Midbrain (tissue), 1 donor: ENCODE measurements at places on chromosomes 1 and 21.

- peak; percentile 60 for DNase-seq
These were observed 39.8 kb upstream of the ZC3H12A start for GRCh38 chr1:37434292-37435225.

- DNase-seq: no peak
These were observed 39.3 kb upstream of the LRRC7 start for GRCh38 chr1:69528376-69528775.

- no peak for DNase-seq
These were observed 204.1 kb upstream of the PTGFR start for GRCh38 chr1:78286686-78287085.

- no peak for DNase-seq
These were observed 25.7 kb downstream of the CRYAA start for GRCh38 chr21:43194303-43195120.

DNA sequence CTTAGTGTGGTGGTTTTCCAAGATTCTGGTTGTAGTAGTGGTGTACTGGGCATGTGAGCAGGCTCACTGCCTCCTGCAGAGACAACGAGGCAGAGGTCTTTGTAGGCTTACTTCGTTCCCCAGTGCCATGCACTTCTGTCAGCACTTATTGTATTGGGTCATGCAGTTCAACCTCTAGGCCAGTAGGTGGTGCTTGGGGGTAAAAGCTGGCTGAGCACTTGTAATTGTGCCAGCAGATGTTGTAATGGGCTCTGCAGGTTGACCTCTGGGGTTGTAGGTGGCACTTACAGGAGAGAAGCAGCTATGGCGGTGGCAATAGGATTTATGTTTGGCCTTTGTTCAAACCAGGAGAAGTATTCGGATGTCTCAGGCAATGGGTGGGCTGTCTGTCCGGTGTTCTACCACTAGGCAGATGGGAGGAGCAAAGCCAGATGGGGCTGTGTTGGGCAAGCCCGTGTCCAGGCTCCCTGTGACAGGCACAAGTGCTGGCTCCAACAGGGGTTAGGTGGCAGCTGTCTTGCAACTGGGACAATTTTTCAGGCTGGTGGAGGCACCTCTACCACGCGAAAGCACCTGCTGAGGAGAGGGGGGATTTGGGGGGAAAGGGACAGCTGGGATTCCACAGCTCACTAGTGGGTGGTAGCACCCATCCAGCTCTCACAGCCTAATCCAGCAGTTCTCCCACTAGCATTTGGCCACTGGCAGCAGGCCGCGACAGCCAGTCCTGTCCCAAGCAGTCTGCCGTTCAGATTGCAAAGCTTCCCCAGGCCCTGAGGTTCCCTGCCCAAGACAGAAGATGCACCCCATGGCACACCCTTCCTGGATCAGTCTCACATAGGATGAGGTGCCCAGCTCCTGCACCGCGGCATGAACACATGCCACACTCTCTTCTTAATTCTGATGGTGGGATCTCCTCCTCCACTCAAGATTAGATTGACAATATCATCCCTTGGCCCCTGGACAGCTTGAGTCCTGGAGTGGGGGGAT is 274.5 kb downstream of the CTH start:
- peak; percentile 14 for DNase-seq

GRCh38 chr1:230196077-230196476 is 129.0 kb downstream of the GALNT2 start:
- no peak for DNase-seq

DNA sequence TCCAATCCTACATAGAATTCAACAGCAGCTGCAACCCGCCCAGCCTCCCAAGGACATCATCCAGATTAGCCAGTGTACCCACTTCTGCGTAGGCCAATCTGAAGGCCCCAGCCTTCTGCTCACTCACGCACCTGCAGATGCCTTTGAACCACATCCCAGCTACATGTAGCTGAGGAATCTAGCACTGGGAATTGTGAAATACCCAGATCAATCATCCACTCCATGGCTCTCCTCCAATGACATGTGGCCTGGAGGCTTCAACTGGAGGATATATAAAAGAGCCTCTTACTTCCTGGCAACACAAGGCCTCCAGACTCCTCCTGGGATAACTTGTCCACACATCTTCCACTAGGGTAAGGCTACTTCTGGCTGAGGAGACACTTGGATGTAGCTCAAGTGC is at the start of gene LCE6A:
Gene LCE6A, plus strand, starts transcription at position 301 of the 400 bp plus-strand sequence. CDS start 665 bp downstream, outside the sequence.
- no peak for DNase-seq

DNA sequence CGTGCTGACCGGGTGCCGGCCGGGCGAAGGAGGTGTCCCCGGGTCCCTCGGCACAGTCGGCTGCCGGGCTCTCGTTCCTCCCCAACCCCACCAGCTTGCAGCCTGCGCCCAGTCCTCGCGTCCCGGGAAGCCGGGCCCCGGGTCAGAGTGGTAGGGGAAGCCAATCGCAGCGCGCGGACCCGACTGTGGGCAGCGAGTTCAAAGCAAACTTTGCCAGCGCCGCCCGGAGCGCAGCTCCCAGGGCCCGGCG is 328 bp downstream of the MYCL start:
- no peak for DNase-seq

DNA sequence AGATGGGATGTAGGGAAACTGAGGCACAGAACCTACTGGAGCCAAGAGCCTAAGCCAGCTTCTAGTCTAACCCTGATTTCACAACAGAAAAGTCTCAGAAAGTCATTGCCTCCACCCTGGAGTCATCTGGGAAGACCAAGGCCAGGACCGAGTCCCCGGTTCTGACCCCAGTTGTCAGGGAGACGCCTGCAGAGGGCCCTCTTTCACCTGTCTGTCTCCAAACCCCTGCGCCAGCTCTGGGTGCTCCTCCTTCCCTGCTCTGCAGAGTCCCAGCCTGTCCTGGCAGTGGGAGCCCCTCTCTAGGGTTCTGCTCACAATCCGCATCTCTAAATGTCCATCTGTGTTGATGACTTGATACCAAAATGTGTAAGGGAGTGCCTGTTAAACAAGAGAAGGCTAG is 149.7 kb downstream of the PGBD5 start:
- no peak for DNase-seq

GRCh38 chr1:46647611-46648010 is 20.6 kb downstream of the ATPAF1 start:
- DNase-seq: no peak

GRCh38 chr1:1664941-1665814 is 6.4 kb upstream of the CDK11B start:
- DNase-seq: no peak

GRCh38 chr1:117838911-117839310 is 90.5 kb downstream of the GDAP2 start:
- DNase-seq: no peak

- no peak for DNase-seq
These were observed 19.7 kb upstream of the NRDC start for GRCh38 chr1:51898090-51898734.

DNA sequence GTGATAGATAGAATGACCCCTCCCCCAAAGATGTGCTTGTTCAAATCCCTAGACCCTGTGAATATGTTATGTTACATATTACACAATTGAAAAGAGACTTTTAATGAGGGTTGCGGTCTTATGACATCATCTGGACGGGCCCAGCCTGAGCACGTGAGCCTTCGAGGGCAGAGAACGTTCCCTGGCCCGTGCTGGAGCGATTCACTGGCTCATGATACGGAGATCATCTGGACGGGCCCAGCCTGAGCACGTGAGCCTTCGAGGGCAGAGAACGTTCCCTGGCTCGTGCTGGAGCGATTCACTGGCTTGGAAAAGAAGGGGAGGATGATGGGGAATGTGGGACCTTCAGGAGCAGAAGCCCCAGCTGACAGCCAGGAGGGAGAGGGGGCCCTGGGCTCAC is 34.4 kb upstream of the COL18A1 start:
- no peak for DNase-seq

DNA sequence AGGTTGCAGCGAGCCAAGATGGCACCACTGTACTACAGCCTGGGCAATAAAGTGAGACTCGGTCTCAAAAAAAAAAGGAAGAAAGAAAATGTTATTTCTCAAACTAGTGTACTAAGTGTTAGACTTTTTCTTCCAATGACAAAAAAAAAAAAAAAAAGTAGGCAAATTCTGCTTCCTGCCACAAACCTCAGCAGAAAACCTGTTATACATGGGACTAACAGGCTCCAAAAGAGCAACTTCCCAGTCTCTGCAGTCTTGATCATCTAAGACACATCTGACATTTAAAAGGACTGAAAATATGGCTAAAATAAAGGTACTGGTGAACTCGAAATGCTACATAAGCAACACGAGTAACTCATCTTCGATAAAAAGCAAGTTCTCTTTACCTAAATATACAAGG is 59.6 kb downstream of the HSF2BP start:
- no peak for DNase-seq

- no peak for DNase-seq
These were observed 171.1 kb downstream of the PIGK start for GRCh38 chr1:77047978-77048614.

GRCh38 chr1:32100359-32100758 is 7.5 kb upstream of the KPNA6 start:
- DNase-seq: no peak

DNA sequence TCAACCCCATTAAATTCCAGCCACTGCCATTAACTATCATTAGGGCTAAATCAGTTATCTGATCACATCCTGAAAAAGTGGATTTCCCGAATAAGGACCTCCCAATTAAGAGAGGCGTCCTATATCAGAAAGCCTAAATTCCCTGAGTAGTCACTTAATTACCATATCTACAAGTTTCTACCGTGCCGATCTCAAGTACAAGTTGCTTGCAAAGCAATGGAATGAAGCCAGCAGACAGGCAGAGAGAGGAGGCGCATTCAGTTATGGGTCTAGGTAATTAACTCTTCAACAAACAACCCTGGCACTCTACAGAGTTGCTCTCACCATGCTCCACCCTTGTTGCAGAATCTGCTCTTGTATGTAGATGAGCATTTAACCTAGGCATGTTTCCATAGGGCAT is 494.6 kb upstream of the RUNX1 start:
- no peak for DNase-seq

- DNase-seq: no peak
These were observed 14.4 kb downstream of the INTS7 start for GRCh38 chr1:212020975-212021374.
